ENCODE measurements at places on chromosomes 4 and X.

DNA sequence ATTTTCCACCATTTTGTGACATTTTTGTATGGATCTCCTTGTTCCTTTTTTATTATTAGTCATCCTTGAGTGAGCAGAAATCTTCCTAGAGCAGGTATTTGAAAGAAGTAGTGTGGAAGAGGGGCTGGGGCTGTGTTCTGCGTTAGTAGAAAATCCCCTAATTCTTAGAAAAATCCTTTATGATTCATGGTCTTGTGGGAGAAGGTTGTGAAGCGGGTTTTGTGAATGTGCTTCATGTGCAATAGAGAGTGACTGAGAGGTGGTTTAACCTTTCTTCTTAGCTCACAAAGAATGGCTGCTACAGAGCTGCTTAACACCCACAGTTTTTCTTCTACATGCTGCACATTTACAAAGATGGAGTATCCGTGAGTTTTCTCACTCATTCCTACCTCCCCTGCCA lies 220.5 kb downstream of the IDS start:
- no peak for DNase-seq

GRCh38 chrX:105173071-105173470 lies 47.4 kb downstream of the TEX13A start:
- no peak for DNase-seq

- DNase-seq = no peak
These were observed 122.0 kb upstream of the LNX1 start for GRCh38 chr4:53713296-53713695.

DNA sequence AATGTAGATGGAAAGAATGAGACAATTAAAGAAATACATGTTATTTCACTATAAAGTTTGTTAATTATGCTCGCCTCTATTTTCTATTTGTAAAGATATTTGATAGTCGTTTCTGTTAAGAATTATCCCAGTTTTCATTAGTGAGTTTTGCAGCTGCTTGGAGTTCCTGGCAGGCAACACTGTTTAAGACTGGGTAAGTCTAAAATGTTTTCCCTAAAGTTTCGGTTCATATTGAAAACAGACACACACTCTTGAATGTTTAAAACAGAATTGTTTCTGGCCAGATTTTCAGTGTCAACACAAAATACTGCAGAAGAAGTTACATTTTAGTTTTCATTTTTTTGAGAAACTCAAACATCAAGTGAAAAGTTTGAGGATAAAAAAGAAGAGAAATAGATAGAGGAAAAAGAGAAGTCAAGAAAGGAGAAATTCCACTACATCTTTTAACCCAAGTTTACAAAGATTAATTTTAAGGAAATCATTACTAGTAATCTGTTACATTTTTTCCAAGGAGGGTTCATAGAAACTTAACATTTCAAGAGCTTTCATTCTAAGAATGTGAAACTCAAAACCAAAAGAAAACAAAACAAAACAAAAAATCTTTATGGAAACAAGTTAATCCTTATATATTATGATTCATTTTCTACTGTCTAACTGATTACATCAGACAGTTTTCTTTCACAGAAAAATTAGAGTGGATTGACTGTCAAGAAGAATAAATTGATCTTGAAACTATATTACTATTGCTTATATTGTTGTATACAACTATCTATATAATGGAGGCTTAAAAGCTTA lies 305.5 kb downstream of the FAT4 start:
- DNase-seq = no peak
